ENCODE measurements at places on chromosomes 3 and 15. TPM values are rescaled to one million over a fixed set of nuclear protein-coding genes. Genes with fewer than 3 reads are reported as not detected.

Gene TEX55
- total RNA-seq = not detected

Gene EDEM1
- 148 TPM for total RNA-seq

Gene POLQ
- total RNA-seq = 27.0 TPM

Gene MRPS11
- total RNA-seq = 50.3 TPM

DNA sequence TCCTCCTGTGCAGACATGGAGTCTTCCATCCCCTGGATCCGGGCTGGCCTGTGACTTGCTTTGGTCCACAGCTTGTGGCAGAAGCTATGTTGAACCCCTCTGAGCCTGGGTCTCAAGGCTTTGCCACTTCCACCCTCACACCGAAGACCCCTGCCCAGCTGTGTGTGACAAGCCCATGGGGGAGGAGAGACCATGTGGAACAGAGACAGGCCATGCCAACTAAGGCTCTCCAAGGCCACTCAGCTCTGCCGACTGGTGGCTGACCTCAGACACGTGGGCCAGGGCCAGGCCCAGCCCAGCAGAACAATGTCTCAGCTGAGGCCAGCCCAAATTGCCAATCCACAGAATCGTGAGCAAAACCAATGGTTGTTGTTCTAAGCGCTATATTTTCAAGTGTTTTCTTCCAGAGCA is 16.4 kb upstream of the CFAP100 start:
- H3K27me3 ChIP-seq = peaks cover 2% of the 10 kb centered on the region
- no peak for DNase-seq
- no peak overlapping the region for H3K4me3 ChIP-seq

DNA sequence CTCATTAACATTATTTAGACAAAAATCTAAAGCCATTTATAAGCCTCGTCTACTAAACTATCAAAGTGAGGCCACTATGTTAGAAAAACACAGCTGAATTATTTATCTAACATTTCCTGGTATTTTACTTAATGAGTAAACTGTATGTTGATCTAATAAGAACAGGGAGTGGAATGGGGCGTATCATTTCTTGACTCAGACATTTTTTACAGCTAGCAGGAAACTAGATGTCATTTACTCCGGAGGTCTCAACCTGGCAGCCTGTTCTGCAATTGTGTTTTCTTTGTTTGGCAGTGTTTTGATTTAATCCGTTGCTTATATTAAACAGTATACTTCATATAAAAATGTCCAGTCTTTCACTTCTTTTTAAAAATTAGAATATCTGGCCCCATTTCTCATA is 79.1 kb upstream of the ABI3BP start:
- no peaks in the 10 kb centered on the region for H3K36me3 ChIP-seq
- no peak overlapping the region for H3K4me3 ChIP-seq
- DNase-seq = no peak
- H3K27me3 ChIP-seq = peaks cover 11% of the 10 kb centered on the region
- peaks cover 2% of the 10 kb centered on the region for H3K4me1 ChIP-seq
- H3K27ac ChIP-seq = no peak overlapping the region

Gene SERINC4
- 0.15 TPM for total RNA-seq

Gene RARRES1
- total RNA-seq = not detected

- no peak for DNase-seq
- no peak overlapping the region for H3K27ac ChIP-seq
- H3K27me3 ChIP-seq = no peaks in the 10 kb centered on the region
- H3K4me3 ChIP-seq = no peak overlapping the region
Measured at GRCh38 chr15:64324165-64324877, 31.7 kb downstream of the CSNK1G1 start.

DNA sequence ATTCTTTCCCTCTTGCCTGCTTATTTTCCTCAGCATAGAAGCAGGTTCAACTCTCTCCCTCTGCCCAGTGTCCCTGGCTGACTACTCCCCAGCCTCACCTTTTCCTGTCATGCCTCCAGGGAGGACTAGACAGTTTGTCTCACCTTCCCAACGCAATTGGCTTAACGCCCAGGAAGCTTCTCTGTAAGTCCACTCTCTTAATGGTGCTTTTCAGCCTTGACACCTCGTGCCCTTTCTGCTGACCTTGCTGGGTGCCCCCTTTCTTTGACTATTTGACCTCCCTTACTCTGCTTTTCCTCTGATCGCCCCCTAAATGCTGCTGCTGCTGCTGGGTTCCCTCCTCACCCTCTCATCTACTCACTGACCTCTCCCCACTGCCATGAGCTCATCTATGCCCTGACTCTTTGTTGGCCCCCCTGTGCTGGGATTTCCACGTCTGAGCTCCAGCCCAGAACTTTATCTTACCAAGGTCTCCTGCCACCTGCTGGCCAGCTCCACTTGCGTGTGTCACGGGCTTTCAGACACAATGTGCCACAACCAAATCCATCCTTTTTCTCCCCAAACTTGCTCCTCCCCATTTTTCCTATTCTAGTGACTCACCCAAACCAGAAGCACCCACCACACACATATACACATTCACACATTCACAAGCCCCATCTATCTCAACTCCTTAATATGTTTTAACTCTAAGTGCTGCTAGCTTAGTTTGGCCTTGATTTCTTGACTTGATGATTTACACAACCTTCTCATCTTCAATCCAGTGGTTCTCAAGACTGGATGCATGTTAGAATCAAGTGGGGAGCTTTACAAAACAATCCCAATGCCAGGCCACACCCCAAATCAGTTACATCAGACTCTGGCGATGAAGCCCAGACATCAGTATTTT is 16.6 kb downstream of the EPB42 start:
- peaks cover 11% of the 10 kb centered on the region for H3K4me1 ChIP-seq
- H3K27me3 ChIP-seq = peaks cover 14% of the 10 kb centered on the region
- no peak overlapping the region for H3K27ac ChIP-seq
- H3K36me3 ChIP-seq = peaks cover 2% of the 10 kb centered on the region
- H3K4me3 ChIP-seq = no peak overlapping the region

All from activated CD4-positive, alpha-beta memory T cell treated with anti-CD3 and anti-CD28 coated beads, Interleukin-2, amount 10 ng/mL, durations not matched to agents 7 days and 5 days (primary cell).